GM04504 (cell line): ENCODE measurements at places on chromosomes 4 and X.

DNA sequence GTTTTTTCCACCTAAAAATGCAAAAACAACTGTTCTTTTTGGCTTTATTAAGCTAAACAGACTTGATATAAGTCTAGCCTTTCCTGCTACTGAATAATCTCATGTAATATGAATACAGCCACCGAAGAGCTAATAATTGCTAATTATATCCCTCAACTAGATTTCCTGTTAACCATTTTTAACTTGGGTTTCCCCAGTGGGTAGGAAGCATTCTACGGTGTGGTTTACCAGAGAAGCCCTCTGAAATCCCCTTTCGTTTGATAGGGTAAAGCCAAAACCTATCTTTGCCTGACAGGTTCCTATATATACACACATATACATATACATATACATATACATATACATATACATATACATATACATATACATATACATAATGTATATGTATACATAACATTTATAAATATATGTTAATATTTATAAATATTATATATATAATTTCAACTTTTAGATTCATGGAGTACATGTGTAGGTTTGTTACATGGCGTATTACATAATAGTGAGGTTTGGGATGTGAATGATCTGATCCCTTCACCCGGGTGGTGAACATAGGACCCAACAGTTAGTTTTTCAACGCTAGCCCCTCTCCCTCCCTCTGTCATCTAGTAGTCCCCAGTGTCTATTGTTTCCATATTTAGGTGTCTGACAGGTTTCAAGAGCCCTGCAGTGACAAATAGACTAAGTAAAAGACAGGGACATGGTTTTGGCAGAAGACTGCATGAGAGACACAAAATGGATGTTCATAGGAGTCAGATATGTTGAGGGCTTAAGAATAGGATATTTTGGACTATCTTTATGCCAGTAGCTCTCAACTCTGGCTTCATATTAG lies 62.4 kb downstream of the ATXN3L start:
- no peak for DNase-seq

DNA sequence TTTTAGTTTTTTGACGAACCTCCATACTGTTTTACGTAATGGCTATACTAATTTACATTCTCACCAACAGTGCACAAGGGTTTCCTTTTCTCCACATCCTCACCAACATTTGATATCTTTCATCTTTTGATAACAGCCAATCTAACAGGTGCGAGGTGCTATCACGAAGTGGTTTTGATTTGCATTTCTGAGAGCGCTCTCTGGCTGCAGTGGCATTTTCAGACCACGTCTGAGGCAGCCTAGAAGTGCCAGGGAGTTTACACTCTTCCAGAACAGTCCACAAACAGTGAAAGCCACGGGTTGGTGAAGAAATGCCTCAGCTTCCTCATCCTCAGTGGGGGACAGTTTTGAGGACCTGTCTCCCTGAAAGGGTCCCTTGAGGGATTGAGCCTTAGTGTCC lies 471.0 kb downstream of the BCOR start:
- no peak for DNase-seq

- DNase-seq = no peak
Observed at GRCh38 chr4:70992391-70992881, 1.0 kb upstream of the DCK start.

GRCh38 chrX:114152130-114152529 lies 431.8 kb upstream of the HTR2C start:
- no peak for DNase-seq

DNA sequence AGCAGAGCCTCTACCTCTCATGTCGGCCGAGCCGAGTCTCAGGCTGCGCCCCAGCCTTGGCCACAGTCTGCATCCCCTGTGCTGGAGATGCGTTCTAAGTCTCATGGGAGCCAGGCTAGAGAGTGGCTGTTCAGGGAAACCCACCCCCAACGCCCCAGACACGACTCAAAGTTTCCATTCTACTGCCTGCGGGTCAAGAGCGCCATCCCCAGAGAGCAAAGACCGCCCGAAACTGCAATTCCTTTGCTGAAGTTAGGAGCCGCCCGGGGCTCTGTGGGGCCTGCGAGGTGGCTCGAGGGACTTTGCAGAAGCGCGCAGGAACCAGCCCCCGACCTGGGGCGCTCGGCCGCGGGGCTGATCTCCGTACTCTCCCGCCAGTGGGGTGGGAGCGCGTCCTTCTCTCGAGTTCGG lies 10.0 kb upstream of the ELF4 start:
- no peak for DNase-seq

- no peak for DNase-seq
Observed at GRCh38 chr4:126495163-126495752, 1137.5 kb upstream of the INTU start.

DNA sequence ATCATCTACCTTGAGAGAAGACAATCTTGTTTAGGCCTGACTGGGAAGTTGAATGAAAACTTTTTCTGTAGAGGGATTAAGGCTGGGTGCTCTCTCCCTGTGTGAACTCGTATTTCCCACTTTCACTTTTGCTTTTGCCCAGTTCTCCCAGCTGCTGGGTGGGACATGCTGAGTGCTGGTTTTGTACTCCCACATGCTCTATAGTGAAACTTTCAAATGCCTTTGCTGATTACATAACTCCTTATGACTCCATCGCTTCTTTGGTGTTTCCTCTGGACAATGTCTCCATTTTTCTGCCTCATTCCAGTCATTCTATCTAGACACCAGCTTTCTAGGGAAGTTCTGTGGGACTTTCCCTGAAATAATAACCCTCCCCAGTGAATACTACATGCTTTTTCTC lies 100.5 kb downstream of the CLNK start:
- DNase-seq = no peak

GRCh38 chr4:81523672-81524327 lies 52.1 kb upstream of the RASGEF1B start:
- no peak for DNase-seq

GRCh38 chr4:17385403-17385802 lies 126.5 kb downstream of the QDPR start:
- peak; percentile 33 for DNase-seq

GRCh38 chr4:89162496-89162895 lies 51.2 kb downstream of the TIGD2 start:
- no peak for DNase-seq
